ENCODE measurements at places on chromosomes 12 and 14.

DNA sequence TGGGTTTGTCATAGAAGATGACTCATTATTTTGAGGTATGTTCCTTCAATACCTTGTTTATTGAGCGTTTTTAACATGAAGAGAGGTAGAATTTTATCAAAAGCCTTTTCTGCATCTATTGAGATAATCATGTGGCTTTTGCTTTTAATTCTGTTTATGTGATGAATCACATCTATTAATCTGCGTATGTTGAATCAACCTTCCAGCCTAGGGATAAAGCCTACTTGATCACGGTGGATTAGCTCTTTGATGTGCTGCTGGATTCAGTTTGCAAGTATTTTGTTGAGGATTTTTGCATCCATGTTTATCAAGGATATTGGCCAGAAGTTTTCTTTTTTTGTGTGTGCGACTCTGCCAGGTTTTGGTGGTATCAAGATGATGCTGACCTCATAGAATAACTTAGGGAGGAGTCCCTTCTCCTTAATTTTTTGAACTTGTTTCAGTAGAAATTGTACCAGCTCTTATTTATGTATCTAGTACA, 602.6 kb downstream of the SNAPC1 start:
- DNase-seq: no peak

DNA sequence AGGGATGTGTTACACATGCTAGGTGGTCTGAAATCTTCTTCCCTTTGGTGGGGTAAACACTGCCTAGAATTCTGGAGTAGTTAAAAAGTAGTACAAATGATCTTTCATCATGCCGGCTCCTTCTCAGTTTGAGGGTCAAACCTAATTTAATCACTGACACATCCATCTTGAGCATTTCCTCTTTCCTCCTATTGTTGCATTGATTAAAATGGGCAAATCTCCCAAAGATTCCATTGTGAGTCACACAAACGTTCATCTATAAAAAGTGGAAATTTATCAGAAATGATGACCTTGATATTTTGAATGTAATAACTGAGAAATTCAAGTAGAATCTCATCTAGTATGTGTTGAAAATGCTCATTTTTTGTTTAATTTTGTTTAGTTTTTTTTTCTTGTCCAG, 996.0 kb downstream of the NRXN3 start:
- no peak for DNase-seq

GRCh38 chr12:84594157-84594556, 318.4 kb downstream of the SLC6A15 start:
- DNase-seq: no peak

- no peak for DNase-seq
These were observed 131.3 kb downstream of the ITPR2 start for GRCh38 chr12:26701604-26702215.

GRCh38 chr14:63960926-63961567, 108.2 kb downstream of the SYNE2 start:
- no peak for DNase-seq

- no peak for DNase-seq
These were observed 156.7 kb upstream of the DIO3 start for GRCh38 chr14:101404426-101405170.

DNA sequence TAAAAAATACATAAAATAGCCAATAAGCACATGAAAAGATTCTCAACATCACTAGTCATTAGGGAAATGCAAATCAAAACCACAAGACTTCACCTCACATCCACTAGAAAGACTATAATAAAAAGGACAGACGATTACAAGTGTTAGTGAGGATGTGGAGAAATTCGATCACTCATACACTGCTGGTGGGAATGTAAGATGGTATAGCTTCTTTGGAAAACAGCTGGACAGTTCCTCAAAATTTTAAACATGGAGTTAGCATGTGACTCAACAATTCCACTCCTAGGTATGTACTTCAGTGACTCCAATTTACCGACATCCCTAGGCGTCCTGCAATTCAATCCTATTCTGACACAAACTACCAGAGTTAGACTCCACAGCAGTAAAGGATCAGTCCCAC, 13.7 kb downstream of the TRIM9 start:
- DNase-seq: no peak

GRCh38 chr14:53651096-53651740, 305.4 kb downstream of the BMP4 start:
- DNase-seq: no peak

DNA sequence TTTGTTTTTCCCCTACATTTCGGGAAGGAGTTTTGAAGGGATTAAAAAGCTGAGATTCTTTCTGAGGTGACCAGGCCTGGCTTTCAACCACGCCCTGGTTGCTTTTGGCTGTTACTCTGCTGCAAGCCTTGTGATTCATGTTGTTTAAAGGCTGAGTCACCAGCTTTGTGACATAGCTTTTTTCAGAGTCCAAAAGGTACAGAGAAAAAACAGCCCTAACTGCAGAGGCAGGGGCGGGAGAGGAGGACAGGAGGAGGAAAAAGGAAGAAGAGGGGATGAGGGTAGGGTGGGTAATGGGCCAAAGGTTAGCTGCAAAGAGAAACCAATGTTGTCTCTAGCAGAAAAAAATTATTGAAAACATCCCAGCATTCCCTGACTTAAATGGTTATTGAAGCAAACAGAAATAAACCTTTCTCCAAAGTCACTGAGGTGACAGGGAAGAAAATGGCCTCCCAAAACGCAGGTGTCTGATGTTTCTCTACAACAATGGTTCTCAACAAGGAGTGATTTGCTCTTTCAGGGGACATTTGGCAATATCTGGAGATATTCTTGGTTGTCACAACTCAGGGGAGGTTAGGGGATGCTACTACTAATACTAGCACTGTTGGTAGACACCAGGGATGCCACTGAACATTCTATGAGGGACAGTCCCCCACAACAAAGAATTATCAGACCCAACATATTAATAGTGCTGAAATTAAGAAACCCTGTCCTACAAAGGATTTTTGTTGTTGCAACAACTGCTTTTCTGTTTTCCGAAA, 2.1 kb upstream of the UBC start:
- no peak for DNase-seq

- DNase-seq: no peak
These were observed 172.0 kb downstream of the CHST11 start for GRCh38 chr12:104628831-104629135.

DNA sequence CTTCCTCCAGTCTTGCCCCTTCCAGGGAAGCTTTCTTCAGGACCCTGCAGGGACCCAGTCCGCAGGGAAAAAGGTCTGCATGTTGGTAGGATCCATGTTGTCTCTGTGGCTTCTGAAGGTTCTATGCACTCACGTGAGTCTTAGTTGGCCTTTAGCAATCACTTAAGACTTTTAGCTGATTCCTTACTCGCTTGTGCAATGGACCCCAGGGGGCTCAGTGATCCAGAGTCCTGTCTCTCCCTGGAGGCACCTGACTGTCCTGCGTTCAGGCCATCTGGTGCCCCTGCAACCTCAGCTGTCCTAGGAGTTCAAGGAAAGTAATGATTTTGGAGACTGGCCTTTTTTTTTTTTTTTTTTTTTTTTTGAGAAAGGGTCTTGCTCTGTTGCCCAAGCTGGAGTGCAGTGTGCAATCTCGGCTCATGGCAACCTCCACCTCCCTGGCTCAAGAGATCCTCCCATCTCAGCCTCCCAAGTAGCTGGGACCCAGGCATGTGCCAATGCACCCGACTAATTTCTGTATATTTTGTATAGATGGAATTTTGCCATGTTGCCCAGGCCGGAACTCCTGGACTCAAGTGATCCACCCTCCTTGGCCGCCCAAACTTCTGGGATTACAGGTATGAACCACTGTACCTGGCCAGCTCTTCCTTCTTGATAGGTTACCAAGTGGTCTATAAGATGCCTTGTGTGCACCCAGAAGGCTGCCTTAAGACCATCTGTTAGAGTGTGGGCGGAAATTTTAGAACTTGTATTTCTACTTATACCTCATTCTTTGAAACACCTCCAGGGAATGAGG, 4.6 kb downstream of the IFI27L2 start:
- DNase-seq: no peak

DNA sequence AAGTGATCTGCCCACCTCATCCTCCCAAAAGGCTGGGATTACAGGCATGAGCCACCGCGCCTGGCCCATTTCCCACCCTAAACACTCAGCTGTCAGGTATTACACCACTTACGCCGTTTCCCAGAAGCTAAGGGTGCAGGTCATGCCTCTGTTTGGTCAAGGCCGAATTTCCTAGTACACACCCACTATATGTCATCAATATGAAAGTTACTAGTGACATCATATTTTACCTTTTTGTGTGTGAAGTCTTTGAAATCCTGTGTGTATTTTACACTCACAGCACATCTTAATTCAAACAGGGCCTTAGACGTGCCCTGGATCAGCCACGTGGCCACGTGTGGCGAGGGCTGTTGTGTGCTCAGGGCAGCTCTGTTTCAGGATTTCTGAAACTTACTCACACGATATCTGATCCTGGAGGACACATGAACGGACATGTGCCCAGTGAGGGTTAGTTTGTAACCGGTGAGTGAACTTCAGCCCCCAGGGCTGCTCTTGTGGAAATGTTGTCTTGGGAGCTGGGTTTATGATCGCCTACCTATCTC, 51.8 kb downstream of the GLT1D1 start:
- DNase-seq: no peak

- no peak for DNase-seq
These were observed 117.2 kb downstream of the PLXNC1 start for GRCh38 chr12:94265539-94265938.

DNA sequence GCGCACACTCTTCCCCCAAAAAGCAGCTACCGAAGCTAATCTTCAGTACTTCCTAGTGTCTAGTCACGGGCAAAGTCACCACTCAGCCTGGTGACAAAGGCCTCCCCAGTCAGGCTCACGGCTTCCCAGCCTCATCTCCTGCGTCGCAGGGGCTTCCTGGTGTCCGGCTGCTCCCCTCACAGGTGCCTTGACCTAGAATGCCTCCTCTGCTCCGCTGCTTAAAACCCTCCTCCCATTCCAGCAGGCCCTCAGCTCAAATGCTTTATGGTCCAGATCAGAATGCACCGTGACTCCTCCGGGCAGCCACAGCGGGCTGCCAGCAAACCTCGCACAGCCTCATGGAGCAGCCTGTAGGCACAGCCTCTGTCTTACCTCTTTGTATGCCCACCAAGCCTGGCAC, 53.1 kb downstream of the PRIMA1 start:
- DNase-seq: no peak

GRCh38 chr14:30227876-30228275, 300.2 kb upstream of the PRKD1 start:
- DNase-seq: no peak

DNA sequence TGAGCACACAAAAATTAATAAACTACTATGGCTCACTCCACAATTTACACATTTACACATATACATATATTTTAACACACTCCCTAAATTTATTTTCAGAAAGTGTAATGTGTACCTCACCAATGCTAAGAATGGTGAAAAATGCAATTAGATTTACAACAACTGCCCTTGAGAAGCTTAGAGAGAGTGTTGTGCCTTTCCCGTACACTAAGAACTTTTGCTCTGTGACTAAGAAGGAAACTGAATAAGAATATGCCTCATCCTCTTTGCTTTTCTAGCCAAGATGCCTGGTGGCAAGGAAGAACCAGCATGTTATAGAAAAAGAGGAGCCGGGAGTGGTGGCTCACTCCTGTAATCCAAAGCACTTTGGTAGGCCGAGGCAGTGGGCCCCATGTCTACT, 62.3 kb downstream of the SINHCAF start:
- no peak for DNase-seq

DNA sequence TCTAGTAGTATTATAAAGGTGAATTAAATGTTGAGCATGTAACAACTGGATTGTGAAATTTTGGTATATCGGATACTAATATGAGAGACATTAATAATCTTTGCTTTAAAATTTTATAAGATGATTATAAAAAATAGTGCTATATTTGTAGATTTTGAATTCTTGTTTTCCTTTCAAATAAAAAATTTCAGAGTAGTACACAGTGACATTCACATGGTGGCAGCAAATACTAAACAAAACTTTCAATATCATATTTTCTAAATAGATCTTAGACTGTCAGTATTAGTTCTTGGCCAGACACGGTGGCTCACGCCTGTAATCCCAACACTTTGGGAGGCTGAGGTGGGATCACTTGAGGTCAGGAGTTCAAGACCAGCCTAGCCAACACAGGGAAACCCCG, 166.0 kb downstream of the NAV3 start:
- no peak for DNase-seq

- no peak for DNase-seq
These were observed 22.5 kb downstream of the PAPLN start for GRCh38 chr14:73259837-73260236.

GRCh38 chr14:91113829-91114078, at the start of gene DGLUCY:
Gene DGLUCY (plus strand): TSS chr14:91114073. CDS start chr14:91160295, 46,222 bp downstream.
- no peak for DNase-seq

GRCh38 chr14:90733139-90733808, 83.0 kb downstream of the TTC7B start:
- no peak for DNase-seq

DNA sequence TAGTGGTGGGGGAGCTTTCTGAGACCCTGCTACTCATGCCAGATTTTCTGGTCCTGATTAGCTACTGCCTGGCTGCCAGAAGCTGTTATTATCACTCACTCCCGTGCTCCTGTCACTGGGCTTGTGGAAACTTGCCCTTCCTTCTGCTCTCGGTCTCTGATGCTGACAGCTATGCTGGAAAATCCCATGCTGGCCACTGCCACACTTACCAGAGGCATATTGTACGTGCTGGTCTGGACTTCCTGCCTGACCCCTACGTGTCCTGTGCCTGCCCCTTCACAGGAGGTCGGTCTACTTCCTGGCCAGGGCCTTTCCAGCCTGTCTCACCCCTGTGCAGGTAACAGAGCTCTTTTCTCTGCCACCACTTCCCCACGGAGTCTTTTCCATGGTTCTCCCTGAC, 149.4 kb upstream of the PLEKHG7 start:
- no peak for DNase-seq

DNA sequence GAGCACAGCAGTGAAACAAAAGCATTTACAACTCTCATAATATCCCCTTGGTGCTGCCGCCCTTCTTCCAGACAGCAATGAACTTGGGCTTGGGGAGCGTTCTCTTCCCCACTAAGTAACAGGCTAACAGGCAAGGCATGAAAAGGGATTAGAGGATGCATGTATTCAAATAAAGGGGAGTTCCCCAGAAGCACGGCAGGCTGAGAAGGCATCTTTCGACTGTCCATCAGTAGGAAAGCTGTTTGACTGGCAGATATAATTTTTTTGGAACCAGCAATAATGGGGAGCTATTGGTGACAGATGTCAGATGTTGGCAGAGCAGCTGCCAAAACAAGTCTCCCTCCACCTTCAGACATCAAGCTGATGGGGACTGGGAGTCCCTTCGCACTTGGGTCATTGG, 9.2 kb upstream of the TIGAR start:
- no peak for DNase-seq

GRCh38 chr12:78886719-78887407, 22.3 kb downstream of the SYT1 start:
- DNase-seq: no peak

- no peak for DNase-seq
These were observed 141.4 kb upstream of the TMPO start for GRCh38 chr12:98374007-98374406.

Measured in right renal cortex interstitium (tissue), 3 donors.